Stimulated activated CD8-positive, alpha-beta memory T cell treated with anti-CD3 and anti-CD28 coated beads, Interleukin-15, amount 100 ng/mL, for 48 hours (primary cell): ENCODE measurements at places on chromosomes 2 and 18.

DNA sequence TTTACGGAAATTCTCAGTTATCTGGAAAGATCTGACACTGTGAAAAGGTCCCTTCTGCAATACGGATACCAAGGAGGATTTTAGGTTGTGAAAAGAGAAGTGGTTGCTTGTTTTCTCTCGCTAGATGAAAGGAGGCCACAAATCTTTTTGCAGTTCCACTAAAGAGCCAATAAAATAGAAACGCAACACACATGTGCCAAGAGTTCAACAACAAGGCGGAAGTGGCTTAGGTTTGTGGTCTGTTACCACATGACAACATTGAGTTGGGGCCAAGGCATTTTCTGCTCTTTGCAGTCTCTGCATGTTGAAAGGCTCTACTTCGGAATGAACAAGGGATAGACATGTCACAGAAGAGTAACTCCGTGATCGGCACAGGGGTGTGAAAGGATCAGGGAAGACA lies 115.7 kb upstream of the OSR1 start:
- DNase-seq, result peak; percentile 4

GRCh38 chr18:48428475-48429177 lies 19.4 kb upstream of the ZBTB7C start:
- DNase-seq, result no peak

- DNase-seq, result no peak
These were observed 106.0 kb downstream of the KIAA1328 start for GRCh38 chr18:36934884-36935283.

DNA sequence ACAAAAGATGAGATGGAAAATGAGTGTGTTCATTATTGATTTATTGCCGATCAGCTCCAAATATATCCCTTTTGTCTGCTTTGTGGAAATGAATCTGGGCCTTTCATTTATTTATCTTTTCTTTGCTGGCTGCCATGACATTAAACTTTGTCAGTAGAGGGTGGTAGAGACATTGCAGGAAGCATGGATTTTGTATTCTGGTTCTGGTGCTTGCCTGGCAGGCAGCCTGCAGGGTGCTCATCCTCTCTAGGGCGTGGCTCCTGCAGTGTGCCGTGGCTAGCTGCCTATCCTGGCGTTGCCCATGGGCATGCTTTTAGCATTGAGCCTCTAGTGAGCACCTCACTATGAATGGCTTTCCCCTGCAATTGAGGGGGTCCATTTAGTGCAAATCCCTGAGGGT lies 593.1 kb downstream of the RNF144A start:
- no peak for DNase-seq

- DNase-seq, result no peak
These were observed 15.8 kb upstream of the VWC2L start for GRCh38 chr2:214395040-214395439.

DNA sequence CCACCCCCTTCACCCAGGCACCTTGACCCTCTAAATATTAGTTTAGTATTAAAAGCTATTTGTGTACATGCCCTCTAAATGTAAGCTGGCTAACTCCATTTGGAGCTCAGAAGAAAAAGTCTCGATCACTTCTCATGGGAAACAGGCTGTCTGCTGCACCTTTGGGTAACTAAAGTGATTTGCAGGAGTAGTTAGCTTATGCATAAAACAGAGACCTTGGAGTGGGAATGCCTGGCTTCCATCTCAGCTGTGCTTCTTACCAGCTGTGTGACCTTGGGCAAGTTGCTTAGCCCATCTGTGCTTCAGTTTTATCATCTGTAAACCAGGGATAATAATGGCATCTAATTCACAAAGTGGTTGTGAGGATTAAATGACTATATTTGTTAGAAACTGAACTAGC lies 29.9 kb downstream of the IGFBP2 start:
- DNase-seq, result no peak

DNA sequence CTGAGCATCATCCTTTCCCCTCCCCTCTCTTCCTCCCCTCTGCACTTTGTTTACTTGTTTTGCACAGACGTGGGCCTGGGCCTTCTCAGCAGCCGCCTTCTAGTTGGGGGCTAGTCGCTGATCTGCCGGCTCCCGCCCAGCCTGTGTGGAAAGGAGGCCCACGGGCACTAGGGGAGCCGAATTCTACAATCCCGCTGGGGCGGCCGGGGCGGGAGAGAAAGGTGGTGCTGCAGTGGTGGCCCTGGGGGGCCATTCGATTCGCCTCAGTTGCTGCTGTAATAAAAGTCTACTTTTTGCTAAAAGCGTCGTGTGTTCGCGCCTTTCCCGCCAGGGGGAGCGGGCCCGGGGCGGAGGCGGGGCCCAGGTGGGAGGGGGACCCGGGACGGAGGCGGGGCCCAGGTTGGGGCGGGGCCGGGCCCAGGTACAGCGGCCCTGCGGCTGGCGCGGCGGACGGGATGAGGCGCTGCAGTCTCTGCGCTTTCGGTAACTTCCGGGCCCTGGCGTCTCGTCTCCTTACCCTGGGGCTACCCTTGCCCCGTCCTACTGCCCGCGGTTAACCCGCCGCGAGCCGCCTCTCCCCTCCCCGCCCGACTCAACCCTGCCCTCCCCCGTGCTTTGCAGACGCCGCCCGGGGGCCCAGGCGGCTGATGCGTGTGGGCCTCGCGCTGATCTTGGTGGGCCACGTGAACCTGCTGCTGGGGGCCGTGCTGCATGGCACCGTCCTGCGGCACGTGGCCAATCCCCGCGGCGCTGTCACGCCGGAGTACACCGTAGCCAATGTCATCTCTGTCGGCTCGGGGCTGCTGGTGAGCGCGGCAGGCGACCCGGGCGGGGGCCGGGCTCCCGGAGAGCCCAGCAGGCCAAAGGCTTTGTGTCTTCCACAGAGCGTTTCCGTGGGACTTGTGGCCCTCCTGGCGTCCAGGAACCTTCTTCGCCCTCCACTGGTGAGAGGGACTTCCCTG lies at the start of gene KRTCAP3:
Gene KRTCAP3 (plus strand): TSS at position 424 of the 962 bp plus-strand sequence. CDS start 32 bp downstream, at position 456.
- peak; percentile 12 for DNase-seq

- DNase-seq, result no peak
These were observed 9.0 kb downstream of the GBX2 start for GRCh38 chr2:236158969-236159777.

DNA sequence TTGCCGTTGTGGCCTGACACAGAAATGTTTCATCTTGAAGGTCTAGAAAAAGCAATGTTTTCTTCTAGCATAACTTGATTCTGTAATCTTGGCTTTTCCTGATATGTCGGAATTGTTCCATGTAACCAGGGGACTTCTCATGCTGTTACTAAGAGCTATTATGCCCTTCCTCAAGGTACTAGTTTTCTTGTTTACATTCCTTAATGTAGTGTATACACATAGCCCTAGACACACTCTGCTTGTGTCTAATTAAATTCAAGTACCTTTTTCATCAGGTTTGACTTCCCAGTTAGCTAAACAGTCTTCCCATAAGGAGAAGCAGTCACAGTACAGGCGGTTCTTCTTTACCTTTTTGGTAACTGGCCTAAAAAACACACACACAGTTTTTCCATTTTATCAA lies 122.8 kb upstream of the MSH6 start:
- no peak for DNase-seq

DNA sequence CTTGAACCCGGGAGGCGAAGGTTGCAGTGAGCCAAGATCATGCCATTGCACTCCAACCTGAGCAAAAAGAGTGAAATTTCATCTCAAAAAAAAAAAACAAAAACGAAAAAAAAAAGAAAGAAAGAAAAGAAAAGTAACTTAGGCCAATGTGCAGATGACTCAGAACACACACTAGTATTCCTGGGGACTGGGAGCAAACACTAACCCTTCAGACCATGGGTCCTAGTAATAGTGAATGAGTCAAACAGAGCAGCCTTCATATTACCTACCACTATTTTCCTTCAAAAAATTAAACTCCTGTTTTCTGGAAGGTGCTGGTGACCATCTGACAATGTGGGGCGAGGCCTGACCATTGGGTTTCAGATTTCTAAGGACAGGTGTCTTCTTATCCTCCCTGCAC lies 253.4 kb downstream of the PIEZO2 start:
- no peak for DNase-seq

GRCh38 chr2:12797815-12798214 lies 81.1 kb downstream of the TRIB2 start:
- no peak for DNase-seq

DNA sequence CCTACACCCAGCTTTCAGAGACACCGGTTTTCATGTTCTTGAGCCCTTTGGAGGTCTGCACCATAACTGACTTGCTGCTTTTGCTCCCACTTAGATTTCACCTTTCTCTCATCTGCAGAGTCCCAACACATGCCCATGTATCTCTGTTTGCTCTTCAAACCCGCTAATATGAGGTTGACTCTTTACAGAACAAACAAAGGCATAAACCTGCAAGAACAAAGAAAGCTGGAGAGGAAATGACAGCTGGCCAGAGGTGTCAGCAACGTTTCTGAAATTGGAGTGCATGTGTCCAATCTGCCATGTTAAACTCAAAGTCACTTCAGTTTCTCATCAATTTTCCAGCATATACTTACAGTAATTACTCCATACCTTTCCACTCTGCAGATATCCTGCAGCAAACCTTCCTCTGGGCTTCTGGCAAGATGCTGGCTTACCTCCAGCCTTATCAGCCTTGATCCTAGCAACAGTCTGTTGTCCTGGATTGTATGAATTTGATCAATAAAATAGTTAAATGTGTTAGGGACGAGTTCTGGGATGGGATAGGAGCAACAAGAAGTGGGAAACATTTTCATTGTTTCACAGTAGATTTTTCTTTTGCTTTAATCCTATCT lies 157.4 kb downstream of the FHOD3 start:
- no peak for DNase-seq

GRCh38 chr2:155203178-155203577 lies 504.7 kb downstream of the KCNJ3 start:
- DNase-seq, result no peak

DNA sequence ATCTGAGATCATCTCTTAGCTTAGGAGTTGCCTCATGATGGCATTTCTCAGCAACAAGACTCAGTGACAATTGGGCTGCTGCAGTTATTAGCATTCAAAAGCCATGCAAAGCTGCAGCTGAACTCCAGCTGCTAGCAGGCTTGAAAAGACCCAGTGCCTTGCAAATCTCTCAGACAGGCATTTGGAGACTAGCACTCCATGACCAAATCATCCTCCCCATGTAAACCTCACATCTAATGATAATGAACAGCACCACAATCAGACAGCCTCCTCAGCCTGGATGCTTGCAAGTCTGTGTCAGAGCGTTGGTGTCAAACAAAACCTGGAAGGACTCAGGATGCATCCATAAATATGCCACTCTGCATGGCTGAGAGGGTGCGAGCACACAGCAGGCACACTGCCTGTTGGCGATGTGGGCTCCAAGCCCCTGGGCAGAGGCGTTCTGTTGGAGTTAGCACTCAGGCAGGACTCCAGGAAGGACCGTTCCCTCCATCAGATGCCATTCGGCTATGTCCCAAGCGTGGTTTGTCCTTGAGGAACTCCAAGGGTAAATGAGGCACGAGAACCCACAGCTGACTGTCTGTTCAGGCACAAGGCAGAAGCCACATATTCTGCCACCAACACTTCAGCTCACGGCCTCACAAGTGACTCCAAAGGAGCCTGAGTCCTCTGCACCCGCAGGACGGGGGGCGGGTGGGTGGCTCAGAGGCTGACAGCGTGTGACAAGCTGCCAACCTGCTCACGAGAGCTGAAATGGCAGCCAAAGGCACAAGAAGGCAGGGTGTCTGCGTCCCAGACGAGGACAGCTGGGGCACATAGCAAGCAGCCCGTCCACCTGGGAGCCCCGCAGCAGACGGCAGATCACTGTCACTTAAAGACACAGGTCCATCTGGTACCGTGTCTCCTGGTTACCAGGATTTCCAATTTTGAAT lies 183.8 kb downstream of the MYT1L start:
- no peak for DNase-seq

DNA sequence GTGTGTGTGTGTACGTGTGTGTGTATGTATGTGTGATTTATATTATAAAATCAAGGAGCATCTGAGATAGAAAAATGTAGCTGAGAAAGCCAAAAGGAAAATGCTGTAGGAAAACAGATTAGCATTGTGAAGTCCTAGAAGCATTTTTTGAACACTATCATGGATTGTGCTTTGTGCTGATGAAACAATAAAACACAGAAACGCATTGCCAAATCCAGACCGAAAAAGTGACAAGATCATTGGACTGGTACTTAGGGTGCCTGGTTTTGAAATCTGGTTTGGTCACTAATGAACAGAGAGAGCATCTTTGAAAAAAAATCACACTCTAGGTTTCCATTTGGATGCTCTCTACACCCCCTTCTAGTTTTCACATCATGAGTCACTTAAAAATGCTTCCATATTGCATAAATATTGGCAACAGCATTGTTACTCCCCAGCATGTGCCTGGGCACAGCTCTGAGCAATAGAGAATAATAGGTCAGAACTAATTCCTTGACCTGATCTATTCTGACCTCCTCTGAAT lies 214.6 kb upstream of the LRRTM1 start:
- no peak for DNase-seq

DNA sequence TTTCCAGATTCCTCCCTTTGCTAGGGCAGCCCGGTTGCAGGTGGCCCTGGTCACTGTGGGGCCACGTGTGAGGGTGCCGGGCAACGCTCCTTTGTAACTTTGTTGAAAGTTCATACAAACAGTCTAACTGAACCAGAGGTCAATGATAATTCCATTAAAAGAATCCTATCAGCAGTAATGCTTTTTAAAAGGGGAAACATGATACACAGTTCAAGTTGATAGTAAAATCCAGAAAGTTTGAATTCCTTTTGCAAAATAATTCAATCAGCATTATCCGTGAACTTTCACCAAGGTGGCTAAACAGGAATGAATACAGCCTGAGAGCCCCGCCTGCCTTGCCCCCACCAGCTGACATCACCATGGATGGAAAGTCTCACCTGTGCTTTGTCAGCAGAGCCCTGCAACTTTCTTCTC lies 166.2 kb downstream of the ACKR3 start:
- no peak for DNase-seq

DNA sequence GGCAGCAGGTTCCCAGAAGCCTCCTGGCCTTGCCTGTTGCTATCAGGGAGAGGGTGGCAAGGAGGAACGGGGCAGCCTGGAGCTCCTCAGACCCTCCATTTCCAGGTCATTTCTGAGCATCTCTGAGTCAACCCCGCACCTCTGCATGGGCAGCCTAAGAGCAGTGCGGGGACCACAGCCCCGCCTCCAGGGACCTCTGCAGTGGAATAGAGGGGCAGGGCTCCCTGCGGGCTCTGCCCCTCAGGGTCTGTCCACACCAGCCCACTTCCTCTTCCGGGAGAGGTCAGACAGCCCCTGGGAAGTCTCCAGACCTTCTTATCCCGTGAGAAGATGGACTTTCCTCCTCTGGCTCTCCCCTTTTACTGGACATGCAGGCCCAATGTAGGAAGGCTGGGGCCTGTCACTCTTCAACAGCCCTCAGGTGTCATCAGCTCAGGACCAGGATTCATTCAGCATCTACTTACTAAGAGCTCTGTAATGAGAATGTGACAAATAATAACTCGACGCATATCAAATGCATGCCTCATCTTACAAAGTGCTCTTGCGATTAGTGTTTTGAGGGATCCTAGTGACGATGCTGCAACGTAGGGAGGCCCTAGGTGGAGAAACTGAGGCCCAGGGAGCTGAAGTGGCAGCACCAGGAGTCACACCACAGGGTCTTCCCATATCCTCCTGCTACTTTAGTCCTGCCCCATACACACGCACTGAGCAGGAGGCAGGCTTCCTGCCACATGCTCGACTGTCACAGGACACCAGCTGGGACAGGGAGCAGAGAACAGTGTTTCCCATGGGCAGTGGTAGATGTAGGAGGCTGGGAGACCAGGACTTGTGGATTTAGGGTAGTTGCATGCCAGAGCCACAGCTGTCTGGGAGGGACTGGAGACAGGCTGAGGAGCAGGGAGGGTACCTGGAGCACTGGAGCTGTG lies 28.0 kb downstream of the SH2D6 start:
- DNase-seq, result no peak
